ENCODE measurements at places on chromosomes 6 and 20.

GRCh38 chr6:107670792-107671199 is 153.3 kb downstream of the SCML4 start:
- DNase-seq, result no peak

- DNase-seq, result no peak
These were observed 164.1 kb upstream of the SYNDIG1 start for GRCh38 chr20:24305371-24305770.

GRCh38 chr6:56334937-56335336 is 87.6 kb upstream of the COL21A1 start:
- DNase-seq, result no peak

DNA sequence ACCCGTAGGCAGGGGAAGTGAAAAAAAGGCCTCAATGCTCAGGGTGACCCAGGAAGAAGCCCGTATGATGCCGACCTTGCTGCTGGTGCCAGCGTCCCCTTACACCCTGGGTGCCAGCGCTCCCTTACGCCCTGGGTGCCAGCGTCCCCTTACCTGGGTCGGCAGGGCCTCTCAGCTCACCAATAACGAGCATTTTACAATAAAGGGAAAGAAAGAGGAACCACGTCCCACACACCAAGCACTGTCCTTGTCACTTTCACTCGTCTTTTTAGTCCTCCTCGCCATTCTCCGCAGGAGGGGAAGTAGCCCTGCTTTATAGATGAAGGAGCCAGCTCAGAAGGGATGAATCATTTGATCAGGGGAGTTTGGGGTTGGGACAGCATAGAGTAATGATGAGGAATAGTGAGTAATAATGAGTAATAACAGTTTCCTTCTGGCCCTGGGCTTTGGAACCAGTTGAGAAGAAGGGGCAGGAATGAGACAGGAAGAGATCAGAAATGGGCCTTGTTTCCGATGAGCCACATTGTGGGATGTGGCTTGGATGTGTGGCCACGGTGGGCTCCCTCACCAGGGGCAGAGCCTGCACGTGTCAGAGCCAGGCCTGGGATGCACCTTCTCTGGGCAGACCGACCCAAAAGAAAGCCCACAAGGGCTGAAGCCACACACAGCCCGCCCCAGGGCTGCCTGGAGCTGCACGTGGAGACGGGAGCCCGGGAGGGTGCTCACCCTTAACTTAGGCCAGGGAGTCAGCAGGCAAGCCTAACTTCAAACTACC is 75.7 kb downstream of the SYNJ2 start:
- no peak for DNase-seq

- DNase-seq, result no peak
These were observed 181.9 kb upstream of the KCNG1 start for GRCh38 chr20:51204794-51205193.

GRCh38 chr6:152484806-152485205 is 152.4 kb downstream of the SYNE1 start:
- DNase-seq, result no peak

DNA sequence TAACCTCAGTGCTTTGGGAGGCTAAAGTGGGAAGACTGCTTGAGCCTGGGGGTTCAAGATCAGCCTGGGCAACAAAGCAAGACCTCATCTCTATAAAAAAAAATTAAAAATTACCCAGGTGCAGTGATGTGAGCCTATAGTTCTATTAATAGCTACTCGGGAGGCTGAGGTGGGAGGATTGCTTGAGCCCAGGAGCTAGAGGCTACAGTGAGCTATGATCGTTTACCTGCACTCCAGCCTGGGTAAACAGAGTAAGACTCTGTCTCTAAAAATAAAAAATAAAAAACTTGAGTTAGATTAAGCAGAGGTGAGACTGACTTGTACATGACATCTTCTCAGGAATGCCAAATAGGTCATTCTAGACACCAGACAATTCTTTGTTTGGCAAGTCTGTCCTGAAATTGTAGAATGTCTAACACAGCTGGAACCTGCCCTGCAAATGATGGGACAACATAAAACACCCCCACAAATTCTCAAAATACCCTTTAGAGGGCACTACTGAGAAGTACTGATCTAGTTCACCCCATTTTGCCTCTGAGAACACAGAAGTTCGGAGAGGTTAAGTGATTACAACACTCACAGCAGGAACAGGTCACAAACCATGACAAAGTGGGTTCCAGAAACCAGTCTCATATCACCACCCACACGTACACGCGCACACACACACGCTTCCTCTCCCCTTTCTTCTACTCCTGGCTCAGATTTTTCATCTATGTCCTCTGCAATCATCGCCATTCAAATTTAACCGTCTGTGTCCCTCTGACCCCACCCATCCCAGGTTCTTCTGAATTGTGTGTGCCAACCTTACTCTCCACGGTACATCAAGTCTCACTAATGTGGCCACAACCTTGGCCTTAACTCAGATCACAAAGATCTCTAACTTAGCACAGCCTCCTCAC is 38.3 kb downstream of the ARHGAP18 start:
- no peak for DNase-seq

GRCh38 chr20:41232973-41233926 is 84.3 kb downstream of the ZHX3 start:
- DNase-seq, result no peak

GRCh38 chr6:16639684-16640480 is 121.4 kb downstream of the ATXN1 start:
- DNase-seq, result no peak

DNA sequence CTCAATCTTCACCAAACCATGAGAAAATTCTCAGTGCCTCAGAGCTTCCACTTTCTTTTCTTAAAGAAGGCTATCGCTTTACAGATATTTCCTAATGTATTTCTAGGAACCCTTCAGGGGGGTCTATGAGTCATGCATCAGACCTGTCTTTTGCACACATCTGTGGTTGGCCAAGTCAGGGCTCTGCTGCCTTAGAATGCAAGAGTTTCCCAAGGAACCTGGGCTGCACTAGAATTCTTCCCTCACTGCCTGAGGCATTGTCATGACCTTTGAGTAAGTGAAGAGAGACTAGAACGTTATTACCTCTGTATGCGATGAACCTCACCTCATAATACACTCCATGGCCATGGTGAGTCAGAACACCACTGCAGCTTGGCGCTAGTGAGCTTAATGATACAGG is 365.0 kb upstream of the ID4 start:
- DNase-seq, result no peak

DNA sequence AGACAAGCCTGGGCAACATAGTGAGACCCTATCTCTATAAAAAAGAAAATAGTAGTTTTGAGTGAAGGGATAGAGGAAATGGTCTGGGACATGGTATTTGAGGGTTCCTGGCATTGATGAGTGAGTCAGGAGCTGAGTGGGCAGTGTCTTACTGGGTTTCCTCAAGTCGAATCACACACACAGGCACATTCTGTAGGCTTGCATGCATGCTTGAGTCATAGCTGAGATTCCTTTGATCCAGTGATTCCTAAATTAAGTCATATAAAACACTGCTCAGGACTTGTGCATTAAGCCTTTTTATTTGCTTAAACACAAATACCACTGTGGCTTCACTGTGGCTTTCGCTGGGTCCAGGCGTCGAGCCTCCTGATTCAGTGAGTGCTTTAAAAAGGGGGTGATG is 71.8 kb upstream of the TMEM181 start:
- DNase-seq, result no peak

- DNase-seq, result no peak
These were observed 20.7 kb downstream of the TXLNB start for GRCh38 chr6:139271056-139271455.

GRCh38 chr20:16666272-16666671 is 63.6 kb upstream of the SNRPB2 start:
- no peak for DNase-seq

DNA sequence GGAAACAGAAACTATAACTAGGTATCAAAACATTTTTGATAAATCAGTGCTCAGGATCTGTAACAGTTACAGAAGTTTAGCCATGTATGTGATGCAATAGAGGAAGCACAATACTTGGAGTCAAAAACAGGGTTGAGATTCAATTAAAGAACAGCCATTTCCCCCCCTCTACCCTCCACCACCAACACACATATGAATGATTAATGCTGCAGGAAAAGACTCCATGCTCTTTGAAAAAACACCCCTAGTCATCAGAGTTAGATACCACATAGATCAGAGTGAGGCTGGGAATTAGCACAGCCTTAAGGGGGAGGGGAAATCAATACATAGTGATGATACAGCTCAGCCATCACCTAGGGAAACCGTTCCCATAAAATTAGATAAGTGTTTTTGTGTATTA is 108.9 kb upstream of the EMILIN3 start:
- DNase-seq, result no peak

- no peak for DNase-seq
These were observed 35.7 kb upstream of the RBL1 start for GRCh38 chr20:37131486-37131885.

DNA sequence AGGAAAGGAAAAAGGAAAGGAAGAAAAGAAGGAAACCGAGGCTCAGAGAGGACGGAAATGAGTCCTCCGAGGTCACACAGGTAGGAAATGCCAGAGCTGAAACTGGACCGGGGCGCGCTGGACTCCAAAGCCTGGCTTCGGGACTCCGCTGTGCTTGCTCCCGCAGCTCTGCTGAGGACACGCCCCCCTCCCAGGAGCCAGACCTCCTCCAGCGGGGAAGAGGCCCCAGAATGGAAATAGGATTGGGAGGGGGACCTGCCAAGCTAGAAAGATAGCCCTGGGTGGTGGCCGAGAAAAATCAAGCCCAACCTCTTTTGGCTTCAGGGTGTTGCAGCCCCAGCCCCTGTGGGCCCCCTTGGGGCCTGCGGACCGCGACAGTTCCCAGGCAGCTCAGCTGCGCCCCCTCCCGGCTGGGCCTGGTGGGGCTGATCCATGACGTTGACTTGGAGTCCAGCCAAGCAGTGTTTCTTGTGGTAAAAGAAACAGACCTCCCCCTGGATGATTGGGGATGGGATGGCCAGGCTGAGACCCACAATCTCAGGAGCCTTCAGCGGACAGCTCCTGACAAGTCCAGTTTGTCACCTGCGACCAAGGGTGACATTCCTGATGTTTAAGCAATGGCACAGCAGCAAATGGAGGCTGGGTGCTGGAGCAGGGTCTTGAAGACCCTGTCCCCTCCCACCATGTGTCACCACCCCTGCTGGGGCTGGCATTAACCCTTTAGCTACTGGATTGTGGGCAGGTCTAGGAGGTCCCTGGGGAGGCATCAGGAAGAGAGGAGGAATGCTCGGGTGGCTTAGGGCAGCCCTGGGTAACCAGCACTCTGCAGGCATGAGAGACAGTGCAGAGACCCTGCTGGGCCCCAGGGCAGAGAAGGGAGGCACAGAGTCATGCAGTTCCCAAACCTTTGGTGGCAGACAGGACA is 55.4 kb downstream of the RIPOR3 start:
- no peak for DNase-seq

- no peak for DNase-seq
These were observed 5.2 kb downstream of the PRSS35 start for GRCh38 chr6:83517500-83517899.

GRCh38 chr20:2460752-2461424 is 9.7 kb downstream of the SNRPB start:
- DNase-seq, result no peak

DNA sequence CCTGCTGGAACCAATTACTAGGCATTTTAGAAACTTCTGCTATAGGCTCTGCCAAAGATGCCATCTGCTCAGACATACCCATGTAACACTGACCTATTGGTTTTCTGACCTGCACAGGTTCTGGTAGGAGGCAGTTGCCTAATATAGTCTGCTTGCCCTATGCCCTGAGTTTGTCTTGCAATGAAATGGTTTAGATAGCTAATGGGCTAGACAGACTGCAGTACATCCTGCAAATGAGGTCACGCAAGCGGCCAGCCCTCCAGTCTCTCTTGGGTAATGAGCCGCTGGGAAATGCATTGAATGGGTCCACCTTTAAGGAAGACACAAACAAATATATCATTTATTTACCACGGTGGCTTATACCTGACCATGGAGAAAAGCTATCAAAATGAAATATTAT is 90.6 kb upstream of the B3GAT2 start:
- no peak for DNase-seq

GRCh38 chr6:170234419-170234818 is 56.5 kb downstream of the DLL1 start:
- DNase-seq, result no peak

DNA sequence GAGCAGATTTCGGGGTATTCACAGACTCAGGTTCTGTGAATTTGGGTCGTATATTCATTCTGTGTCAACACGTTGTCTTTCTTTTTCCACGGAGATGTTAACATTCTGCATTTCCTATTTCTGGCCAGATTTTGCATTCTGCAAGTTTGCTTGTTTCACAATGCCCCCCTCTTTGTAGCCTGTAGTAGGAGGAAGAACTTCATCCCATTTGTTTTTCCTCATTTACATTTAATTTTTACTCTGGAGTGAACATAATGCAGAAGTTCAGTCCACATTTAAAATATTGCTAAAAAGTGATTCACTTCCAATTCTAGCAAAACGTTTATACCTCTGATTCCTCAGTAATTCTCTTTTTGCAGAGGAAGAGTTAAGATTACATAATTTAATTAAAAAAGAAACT is 12.9 kb downstream of the TAGAP start:
- DNase-seq, result no peak

- DNase-seq, result no peak
These were observed 3.3 kb downstream of the FGD2 start for GRCh38 chr6:37008484-37009465.

- DNase-seq, result no peak
These were observed 91.0 kb downstream of the YTHDF1 start for GRCh38 chr20:63124782-63125580.

DNA sequence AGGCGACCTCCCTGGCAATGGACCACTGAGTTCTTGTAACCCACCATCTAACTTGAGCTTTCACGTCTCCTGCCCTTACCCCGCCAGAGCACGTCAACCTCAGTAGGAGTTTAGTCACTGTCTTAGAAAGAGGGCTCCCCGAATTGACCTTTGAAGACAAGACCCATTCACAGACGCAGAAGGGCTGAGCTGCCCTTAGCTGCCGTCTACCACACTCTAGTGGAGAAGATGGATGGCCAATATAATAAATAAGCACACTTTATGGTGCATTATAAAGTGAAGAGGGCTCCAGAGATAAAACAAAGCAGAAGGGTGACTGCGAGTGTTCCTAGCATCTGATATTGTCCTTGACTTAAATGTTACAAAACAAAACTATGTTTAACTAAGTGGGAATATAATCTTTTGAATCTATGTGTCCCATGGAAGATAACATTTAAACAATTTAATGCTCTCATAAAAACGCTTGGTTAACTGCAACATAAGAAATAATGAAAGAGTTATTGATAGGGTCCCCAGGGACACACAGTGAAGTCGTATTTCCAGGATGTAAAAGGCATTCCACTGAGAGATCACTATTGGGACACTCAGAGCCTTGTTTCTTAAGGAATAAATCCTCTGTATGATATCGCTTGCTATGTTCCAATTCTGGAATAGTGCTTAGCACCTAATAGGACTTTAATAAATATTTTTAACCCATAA is 261.1 kb downstream of the THBS2 start:
- DNase-seq, result peak; percentile 21

GRCh38 chr6:156150391-156150790 is 626.8 kb upstream of the ARID1B start:
- DNase-seq, result no peak

GRCh38 chr6:42724825-42725224 is 2.4 kb upstream of the PRPH2 start:
- no peak for DNase-seq

- DNase-seq, result no peak
These were observed 323.2 kb downstream of the ADGRB3 start for GRCh38 chr6:68958327-68958726.

GRCh38 chr6:85473748-85474147 is 23.9 kb downstream of the NT5E start:
- DNase-seq, result no peak

GRCh38 chr6:24126586-24127192 is 674 bp downstream of the NRSN1 start:
- DNase-seq, result peak; percentile 72

GRCh38 chr6:45827952-45828530 is 187.6 kb downstream of the CLIC5 start:
- no peak for DNase-seq

- no peak for DNase-seq
These were observed 96.3 kb upstream of the GCM1 start for GRCh38 chr6:53244958-53245357.

Data from urinary bladder (tissue), 4 donors.